Smooth muscle cell of bladder (primary cell): ENCODE measurements at places on chromosomes 12 and 14. TPM values are rescaled to one million over a fixed set of nuclear protein-coding genes. Genes with fewer than 3 reads are reported as not detected.

Gene IL23A
- total RNA-seq = not detected in 2 replicates

Gene PTPN6
- under 0.01 and 0.09 TPM in 2 replicates for total RNA-seq

Gene DACT1
- total RNA-seq = 44.8 and 78.7 TPM in 2 replicates

Gene LRRK2
- total RNA-seq = 4.8 and 13.7 TPM in 2 replicates

Gene ZNF891
- total RNA-seq = 0.71 and 0.92 TPM in 2 replicates

Gene ANKRD33
- total RNA-seq = 0.09 TPM in 1 of 2 replicates, not detected in the other
